Stimulated activated CD4-positive, alpha-beta T cell treated with anti-CD3 and anti-CD28 coated beads, Interleukin-1b, Interleukin-23, amount 100 ng/mL, for 1 hour (primary cell): ENCODE measurements at places on chromosomes 16 and 17.

DNA sequence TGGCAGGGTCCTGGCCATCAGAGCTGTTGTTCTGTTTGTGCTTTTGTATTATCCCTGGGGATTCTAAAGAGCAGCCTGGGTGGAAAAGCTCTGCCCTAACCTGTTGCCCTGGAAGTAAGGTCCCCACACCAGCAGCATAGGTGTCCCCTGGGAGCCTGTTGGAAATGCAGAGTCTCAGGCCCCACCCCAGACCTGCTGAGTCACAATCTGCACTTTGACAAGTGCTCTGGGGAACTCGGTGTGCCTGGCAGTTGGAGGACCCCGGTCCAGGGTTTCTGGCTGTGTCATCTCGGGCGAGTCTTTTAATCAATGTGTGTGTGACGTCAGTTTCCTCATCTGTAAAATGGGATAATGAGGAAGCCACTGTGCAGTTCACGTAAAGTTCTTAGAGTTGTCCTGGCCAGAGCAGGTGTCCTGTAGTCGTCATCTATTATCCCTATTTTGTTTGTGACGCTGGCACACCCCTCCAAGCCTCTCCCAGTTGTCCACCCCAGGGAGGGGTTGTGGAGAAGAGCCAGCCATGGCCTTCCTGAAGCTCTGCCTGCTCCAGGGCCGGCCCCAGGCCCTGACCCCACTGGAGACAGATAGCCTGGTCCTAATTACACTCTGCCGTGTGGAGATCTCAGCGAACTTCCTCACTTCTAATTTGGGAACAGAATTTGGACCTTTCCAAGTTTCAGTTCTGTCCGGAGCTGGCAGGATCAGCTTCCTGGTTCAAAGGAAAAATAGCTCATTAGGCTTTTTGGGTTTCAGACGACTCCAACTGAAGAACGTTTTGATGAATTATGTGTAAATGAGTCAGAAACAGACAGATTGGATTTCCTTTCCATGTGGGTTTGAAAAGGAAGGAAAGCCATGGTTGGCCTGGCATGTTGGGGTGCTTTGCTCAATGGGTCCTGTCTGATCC, 295.7 kb upstream of the FOXF1 start:
- DNase-seq, result no peak

- DNase-seq, result no peak
Observed at GRCh38 chr17:49779739-49780231, 8.7 kb upstream of the KAT7 start.

DNA sequence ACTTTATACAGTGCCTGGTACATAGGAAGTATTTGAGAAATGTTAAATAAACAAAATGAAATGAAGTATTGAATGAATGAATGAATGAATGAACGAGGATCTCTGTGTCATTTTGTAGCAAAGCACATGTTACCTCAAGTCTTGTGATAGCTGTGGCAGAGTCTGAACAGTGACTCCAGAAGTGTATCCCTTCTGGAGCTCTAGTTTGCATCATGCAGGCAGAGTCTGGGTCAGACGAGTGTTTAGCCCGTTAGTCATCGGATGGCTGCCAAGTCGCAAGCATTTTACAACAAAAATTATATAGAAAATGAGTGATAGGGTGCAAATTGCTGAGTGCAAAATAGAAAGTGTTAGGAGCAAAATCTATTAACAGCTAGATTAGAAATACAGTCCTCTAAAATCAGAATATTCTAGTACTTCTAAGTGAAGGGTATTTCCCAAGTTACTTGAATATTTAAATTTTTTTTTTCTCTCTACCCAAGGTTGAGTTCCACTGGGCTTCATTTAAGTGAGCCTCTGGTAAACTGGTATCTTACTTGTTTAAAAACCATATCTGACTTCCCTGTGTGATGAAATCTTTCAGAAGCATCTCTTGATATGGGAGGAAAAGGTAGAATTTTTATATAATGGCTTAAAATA, 113.3 kb downstream of the FTO start:
- DNase-seq, result no peak

GRCh38 chr16:69855592-69855991, 93.5 kb downstream of the WWP2 start:
- DNase-seq, result no peak

- DNase-seq, result no peak
Observed at GRCh38 chr17:55883149-55883548, 132.3 kb downstream of the PCTP start.

DNA sequence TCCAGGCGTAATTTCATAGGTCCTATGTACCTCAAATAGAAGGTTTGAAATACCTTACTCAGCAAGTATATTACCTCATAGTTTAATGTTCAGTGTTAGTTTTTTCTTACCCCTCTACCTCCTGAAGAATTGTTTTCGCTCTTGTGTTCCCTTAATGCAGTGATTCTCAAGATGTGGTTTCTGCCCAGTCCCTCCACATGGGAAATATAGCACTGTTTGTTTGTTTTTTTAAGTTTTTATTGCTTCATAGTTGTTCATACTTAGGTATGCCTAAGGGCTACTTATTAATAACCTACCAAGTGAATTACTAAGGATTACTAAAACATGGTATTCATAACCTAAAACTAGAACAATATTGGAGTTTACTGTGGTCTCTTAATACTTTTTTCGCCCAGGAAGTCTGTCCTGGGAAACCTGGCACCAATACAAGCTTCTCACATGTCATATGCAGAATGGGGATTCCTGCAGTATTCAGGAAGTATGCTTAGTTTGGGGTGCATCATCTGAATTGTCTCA, 5.0 kb downstream of the RSPRY1 start:
- DNase-seq, result no peak

DNA sequence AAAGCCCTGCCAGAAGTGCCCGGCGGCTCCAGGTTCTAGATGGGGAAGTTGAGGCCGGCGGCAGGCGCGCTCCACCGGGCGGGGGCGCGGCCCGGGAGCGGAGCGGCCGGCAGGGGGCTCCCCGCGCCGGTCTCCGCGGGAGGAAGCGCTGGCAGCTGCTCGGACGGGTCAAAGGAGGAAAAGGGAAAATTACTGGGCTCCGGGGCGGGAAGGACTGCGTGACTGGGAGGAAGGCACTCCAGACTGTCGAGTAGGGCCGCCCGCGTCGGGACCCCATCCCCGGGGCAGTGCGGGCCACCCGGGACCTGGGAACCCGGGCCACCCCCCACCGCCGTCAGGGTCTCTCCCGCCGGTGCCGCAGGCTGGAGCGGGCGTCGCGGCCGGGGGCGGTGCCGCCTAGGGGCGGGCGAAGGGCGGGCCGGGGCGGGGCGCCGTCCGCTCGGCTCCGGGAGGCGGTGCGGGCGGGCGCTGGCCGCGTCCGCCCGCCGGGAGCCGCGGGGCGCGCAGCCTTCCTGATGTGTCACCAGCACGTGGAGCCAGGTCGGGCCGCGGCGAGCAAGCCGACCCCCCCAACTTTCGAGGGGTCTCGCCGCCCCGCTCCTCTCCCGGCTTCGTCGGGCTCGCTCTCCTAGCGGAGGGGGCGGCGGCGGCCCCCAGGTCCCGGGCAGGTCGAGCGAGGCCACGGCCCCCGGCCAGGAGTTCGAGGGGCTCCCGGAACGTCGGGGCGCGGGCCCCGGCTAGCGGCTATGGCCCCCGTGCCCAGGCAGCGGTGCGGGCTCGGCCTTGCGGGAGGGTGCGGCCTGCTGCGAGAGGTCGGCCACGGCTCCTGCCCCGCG, 167.5 kb downstream of the RAB11FIP4 start:
- DNase-seq, result no peak
